ENCODE measurements at places on chromosomes 1 and 21.

DNA sequence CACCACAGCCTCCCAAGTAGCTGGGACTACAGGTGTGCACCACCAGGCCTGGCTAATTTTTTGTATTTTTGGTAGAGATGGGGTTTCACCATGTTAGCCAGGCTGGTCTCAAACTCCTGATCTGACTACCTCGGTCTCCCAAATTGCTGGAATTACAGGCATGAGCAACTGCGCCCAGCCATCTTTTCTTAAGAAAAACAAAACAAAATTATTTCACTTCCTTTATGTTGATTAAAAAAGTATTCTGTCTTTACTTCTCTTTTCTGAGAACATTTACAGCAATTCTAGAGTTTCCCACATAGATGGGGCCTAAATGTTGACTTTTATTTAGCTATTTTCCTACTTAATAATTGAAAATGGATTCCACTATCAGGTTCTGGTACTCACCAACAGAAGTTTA is 17.3 kb upstream of the TMEM183A start:
- DNase-seq = no peak

- no peak for DNase-seq
These were observed 11.4 kb upstream of the SPSB1 start for GRCh38 chr1:9281071-9281827.

DNA sequence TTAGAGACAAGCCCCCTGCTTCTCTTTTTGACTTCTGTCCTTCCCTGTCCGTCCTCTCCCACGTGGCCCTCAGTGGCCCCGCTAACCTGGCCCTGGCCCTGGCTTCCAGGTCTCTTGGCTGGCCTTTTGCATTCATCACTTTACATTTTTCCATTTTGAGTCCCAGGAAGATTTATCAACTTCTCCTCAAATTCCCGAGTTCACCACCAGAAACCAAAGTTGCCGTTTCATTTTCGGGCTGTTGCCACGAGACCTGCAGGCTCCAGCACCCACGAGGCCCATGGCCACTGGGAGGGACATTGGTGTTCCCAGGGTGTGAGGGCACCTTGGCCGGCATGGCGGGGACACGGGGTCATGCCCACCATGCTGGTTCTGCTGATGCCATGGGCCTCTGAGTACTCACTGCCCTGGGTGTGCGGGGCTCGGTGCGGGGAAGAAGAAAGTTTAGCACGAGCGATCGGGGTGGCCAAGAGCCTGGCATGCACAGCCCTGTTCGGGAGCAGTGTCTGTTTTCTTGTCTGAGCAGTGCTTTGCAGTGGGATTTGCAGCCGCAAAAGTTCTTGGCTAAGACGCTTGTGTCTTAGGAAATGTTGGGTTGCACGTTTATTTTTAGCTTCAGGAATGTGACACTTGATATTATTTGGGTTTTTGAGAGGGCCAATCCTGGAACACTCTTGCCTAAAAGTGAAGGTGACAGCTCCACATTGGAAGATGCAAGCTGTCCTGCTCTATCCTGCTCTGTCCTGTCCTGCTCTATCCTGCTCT is 40.4 kb upstream of the ADARB1 start:
- DNase-seq = no peak

GRCh38 chr1:192973202-192973601 is 86.0 kb downstream of the UCHL5 start:
- DNase-seq = no peak

GRCh38 chr1:18599704-18600103 is 30.9 kb upstream of the PAX7 start:
- DNase-seq = no peak

GRCh38 chr1:45541193-45541592 is 9.4 kb upstream of the AKR1A1 start:
- DNase-seq = no peak

- DNase-seq = no peak
These were observed 12.9 kb upstream of the TNN start for GRCh38 chr1:175054736-175055135.

GRCh38 chr1:55870106-55870505 is 654.9 kb upstream of the USP24 start:
- DNase-seq = no peak

- no peak for DNase-seq
These were observed 505 bp downstream of the ENTREP3 start for GRCh38 chr1:155254714-155255242.

- no peak for DNase-seq
These were observed 287.5 kb upstream of the B3GALT2 start for GRCh38 chr1:193473932-193474331.

Measured in stimulated activated CD8-positive, alpha-beta memory T cell treated with anti-CD3 and anti-CD28 coated beads, Interleukin-4, amount 100 ng/mL, for 48 hours (primary cell).